ENCODE measurements at places on chromosomes 1 and 21.
A peak's percentile ranks its signal among the peaks of the same experiment; 100 is the strongest.

DNA sequence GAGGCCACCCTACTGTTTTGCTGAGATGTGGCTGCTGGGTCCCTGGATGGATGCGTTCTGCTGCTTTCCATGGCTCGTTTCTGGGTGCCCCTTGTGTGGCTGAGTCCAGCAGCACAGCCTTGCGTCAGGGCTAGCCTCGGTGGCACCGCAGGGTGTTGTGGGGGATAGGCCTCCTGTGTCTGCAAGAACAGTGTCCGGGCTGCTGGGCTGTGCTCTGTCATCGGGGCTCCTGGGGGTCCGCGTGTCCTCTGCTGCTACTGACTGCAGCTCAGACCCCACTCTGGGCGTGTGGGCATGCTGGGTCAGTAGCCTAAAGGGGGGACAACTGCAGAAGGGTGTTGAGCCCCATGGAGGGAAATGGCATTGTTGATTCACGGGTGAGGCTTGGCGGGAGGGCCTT lies 4.9 kb downstream of the RRP1 start:
- no peak for DNase-seq

DNA sequence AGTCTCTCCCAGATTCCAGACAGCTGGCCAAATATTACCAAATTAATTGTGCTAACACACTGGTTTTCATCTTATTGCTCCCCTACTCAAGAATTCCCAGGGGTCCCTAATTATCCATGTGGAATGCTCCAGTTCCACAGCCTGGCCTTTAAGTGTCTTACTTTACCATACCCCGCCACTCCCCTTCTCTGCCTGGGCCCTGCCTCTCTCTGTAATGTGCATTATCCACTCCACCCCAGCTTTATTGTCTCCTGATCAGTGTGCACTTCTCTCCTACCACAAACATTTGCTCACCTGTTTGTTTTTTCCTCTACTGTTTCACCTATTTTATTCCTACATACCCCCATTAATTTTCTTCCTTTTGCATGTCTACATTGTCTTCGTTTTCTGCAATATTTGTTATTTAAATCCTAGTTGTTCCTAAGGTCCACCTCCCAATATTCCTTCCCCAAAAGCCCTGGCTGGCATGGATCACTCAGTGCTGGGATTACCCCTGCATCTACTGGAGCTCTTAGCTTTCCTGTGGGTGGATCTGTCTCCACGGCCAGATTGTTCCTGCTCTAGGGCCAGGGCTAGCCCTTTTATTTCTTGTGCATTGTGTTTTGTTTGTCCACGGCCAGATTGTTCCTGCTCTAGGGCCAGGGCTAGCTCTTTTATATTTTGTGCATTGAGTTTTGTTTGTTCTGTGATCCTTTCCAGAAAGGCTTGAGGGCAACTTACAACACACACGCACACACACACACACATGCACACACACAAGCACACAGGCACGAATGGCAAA lies 33.4 kb upstream of the ATP1B1 start:
- no peak for DNase-seq

DNA sequence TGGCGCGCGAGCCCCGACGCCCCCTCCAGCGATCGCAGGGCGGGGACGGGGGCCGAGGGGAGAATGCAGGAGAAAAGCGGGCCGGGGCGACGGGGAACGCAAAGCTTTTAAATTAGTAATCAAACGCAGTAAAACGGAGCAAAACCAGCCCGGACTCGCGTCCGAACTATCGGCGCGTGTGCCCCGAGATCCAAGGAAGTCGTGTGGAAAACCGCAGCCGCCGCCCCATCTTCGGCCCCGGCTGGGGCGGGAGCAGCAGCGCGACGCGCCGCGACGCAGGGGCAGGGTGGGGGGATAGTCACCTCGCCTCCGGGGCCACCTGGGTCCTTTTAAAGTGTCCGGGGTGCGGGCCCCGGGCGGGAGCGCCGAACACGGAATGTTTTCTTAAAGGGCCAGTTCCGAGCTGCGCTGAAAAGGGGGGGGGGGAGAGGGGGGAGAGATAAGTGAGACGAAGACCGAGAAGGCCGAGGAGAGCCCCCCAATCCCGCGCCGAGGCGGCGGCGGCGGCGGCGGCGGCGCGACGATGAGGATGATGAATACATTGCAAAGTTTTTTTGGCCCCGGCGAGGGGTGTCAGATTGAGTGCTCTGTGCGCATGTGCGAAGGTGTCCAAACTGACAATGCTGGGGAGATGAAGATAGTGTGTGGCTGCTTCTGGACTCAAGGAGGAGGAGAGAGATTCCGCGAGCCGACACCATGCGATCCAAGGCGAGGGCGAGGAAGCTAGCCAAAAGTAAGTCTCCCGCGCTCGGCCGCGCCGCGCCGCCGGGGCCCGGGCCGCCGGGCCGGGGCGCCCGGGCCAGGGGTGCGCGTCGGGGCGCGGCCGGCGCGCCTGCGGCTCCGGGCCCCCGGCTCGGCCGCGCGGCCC lies at the start of gene PRDM16:
PRDM16 (plus strand) TSS at position 640 of the 868 bp plus-strand sequence; CDS start at position 697, 57 bp downstream.
- peak; percentile 6 for DNase-seq

- no peak for DNase-seq
Measured at GRCh38 chr21:33783187-33783979, 132.2 kb downstream of the ATP5PO start.
